Karpas-422 (cell line): ENCODE measurements at places on chromosomes 1 and 21. TPM values are rescaled to one million over a fixed set of nuclear protein-coding genes. Genes with fewer than 3 reads are reported as not detected.

GRCh38 chr1:23422241-23422877, 2.2 kb downstream of the TCEA3 start:
- H3K27me3 ChIP-seq, result no peaks in the 10 kb centered on the region
- no peak for DNase-seq
- H3K36me3 ChIP-seq, result no peaks in the 10 kb centered on the region
- no peaks in the 10 kb centered on the region for H3K4me1 ChIP-seq
- H3K27ac ChIP-seq, result no peak overlapping the region

DNA sequence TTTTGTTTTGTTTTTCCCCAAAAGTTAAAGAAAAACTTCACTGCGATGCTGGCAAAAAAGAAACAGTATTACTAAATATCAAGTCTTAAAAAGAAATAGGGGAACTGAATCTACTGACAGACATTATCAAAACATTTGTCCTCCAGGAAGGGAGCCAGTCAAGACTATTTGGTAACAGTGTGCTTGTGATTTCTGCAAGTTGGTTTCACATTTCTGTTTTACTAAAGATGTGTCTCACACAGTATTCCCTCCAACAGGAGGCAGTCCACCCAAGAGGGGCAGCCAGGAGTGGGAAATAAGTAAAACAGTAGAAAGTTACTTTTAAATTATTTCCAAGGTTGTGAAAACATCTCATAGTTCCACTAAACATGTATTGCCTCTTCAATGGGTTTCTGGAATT, 74.4 kb upstream of the SDC3 start:
- H3K4me1 ChIP-seq, result peaks cover 9% of the 10 kb centered on the region; the same call in 1 of the 2 replicates
- H3K4me3 ChIP-seq, result no peak overlapping the region
- H3K27me3 ChIP-seq, result no peaks in the 10 kb centered on the region
- no peak for DNase-seq

- H3K27me3 ChIP-seq, result no peaks in the 10 kb centered on the region
- no peak overlapping the region for H3K27ac ChIP-seq
- H3K36me3 ChIP-seq, result no peaks in the 10 kb centered on the region
- no peaks in the 10 kb centered on the region for H3K4me1 ChIP-seq
- DNase-seq, result no peak
Measured at GRCh38 chr1:7646164-7646563, 124.9 kb upstream of the VAMP3 start.

DNA sequence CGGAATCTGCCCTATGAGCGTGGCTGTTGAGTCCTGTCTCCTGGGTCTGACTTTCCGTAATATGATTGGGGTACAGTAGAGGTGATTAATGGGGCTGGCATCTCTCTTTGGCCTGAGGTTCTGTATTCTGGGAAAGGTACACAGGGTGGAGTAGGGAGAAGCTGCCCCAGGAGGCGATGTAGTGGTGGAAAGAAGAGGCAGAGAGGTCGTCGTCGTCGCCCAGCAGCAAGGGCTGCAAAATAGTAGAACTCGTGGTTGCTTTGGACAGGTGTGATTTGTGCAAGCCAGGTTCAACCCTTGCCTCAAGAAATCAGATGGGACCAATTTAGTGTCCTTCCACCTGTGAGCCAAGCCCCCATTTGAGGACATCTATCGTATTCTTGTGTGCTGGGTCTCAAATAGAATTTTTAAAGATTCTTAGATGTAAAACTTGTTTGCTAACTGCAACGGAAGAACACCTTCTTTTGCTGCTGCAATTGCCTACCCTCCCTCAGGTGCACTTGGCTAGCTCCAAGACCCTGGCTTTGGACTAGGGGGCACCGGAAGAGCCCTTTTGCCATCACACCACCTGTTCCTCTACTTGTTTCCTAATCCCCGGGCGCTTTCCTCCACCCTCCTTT, 1.3 kb upstream of the HMGN2 start:
- H3K36me3 ChIP-seq, result peaks cover 37% of the 10 kb centered on the region
- peaks cover 23% of the 10 kb centered on the region for H3K4me1 ChIP-seq
- no peaks in the 10 kb centered on the region for H3K27me3 ChIP-seq
- H3K4me3 ChIP-seq, result peak overlapping the region; percentile 72

DNA sequence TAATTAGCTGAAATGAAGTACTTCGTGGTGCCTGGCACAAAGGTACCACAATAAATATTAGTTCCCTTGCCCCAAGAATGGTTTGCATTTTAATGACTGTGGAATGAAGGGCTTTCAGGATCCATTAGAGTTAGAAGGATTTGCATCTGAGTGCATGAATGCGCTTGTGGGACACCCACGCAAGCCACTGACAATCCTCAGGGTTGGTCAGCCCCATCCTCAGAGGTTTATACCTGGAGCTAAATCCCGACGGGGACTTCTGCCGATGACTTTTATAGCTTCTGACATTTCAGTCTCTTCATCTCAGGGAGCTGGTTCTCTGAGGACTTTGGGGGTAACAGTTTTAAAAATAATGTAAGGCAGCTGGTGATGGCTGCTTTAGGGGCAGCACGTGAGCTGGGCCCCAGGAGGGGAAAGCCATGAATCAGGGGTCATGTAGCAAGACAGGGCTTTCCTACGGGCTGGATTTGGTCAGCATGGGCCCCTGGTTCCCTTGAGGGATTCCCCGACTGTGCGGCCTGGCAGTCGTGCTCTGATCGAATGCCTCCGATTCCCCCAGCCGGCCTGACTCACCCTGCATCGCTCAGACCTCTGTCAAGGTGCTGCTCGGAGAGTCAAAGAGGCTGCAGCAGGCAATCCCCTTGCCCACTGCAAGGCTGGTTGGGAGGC, 20.8 kb upstream of the IL10 start:
- no peak overlapping the region for H3K4me3 ChIP-seq
- H3K27me3 ChIP-seq, result no peaks in the 10 kb centered on the region
- H3K4me1 ChIP-seq, result no peaks in the 10 kb centered on the region
- no peak overlapping the region for H3K27ac ChIP-seq
- no peaks in the 10 kb centered on the region for H3K36me3 ChIP-seq
- DNase-seq, result no peak

DNA sequence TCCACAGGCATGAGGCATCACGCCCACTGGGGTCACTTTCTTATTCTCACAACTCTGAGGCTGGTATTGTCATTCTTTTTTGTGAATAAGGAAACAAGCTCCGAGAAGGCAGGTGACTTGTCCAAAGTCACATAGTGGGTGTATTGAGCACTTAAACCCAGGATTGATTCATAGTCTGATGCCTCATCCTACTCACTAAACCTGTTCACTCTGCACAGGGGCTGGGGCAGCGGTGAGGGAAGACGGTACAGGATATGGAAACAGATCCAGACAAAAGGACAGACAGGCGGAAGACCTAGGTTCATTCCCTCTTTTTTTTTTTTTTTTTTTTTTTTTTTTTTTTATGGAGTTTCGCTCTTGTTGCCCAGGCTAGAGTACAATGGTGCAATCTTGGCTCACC, 56.6 kb downstream of the NKAIN1 start:
- H3K27me3 ChIP-seq, result no peaks in the 10 kb centered on the region
- H3K4me3 ChIP-seq, result no peak overlapping the region
- no peak for DNase-seq
- H3K36me3 ChIP-seq, result no peaks in the 10 kb centered on the region
- peaks cover 23% of the 10 kb centered on the region for H3K4me1 ChIP-seq
- no peak overlapping the region for H3K27ac ChIP-seq

GRCh38 chr1:33098371-33098770, 17.4 kb downstream of the AZIN2 start:
- DNase-seq, result no peak
- H3K4me3 ChIP-seq, result no peak overlapping the region
- no peak overlapping the region for H3K27ac ChIP-seq

DNA sequence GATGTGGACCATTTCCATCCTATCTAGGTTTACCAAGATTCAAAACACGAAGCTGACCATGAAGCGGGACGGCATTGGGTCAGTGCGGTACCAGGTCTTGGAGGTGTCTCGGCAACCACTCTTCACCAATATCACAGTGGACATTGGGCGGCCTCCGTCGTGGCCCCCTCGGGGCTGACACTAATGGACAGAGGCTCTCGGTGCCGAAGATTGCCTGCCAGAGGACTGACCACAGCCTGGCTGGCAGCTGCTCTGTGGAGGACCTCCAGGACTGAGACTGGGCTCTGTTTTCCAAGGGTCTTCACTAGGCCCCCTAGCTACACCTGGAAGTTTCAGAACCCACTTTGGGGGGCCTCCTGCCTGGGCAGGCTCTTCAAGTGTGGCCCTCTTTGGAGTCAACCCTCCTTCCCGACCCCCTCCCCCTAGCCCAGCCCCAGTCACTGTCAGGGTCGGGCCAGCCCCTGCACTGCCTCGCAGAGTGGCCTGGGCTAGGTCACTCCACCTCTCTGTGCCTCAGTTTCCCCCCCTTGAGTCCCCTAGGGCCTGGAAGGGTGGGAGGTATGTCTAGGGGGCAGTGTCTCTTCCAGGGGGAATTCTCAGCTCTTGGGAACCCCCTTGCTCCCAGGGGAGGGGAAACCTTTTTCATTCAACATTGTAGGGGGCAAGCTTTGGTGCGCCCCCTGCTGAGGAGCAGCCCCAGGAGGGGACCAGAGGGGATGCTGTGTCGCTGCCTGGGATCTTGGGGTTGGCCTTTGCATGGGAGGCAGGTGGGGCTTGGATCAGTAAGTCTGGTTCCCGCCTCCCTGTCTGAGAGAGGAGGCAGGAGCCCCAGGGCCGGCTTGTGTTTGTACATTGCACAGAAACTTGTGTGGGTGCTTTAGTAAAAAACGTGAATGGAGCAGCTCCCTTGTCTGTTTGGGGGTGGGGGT, 864 bp upstream of the CCDC24 start:
- H3K4me1 ChIP-seq, result peaks cover 47% of the 10 kb centered on the region
- H3K36me3 ChIP-seq, result no peaks in the 10 kb centered on the region
- H3K27ac ChIP-seq, result peak overlapping the region; percentile 81
- H3K27me3 ChIP-seq, result no peaks in the 10 kb centered on the region

Gene PTBP2
- 40.4 and 54.0 TPM in 2 replicates for total RNA-seq

GRCh38 chr21:16538405-16538804, 808.6 kb downstream of the USP25 start:
- H3K27me3 ChIP-seq, result no peaks in the 10 kb centered on the region
- H3K36me3 ChIP-seq, result no peaks in the 10 kb centered on the region
- H3K27ac ChIP-seq, result no peak overlapping the region
- DNase-seq, result no peak
- no peaks in the 10 kb centered on the region for H3K4me1 ChIP-seq

DNA sequence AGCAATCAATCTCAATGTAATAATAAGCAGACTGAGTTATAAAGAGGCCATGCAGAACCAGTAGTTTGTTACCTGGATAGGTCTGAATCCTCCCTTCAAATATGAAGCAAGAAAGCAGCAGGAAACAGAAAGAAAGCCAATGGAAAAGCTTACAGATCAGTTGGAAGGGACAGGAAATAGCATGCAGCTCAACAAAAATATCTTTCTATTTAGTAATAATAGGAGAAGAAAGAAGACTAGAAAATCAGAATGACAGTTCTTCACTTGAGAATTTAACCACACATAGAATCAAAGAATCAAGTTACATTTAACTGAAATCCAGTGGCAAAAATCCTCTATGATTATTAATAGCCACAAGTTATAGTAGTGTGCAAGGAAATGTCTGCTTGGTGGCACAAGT, 194.4 kb downstream of the EIF4G3 start:
- no peak for DNase-seq
- H3K27me3 ChIP-seq, result no peaks in the 10 kb centered on the region
- H3K4me3 ChIP-seq, result no peak overlapping the region
- H3K27ac ChIP-seq, result no peak overlapping the region

- no peaks in the 10 kb centered on the region for H3K36me3 ChIP-seq
- no peaks in the 10 kb centered on the region for H3K27me3 ChIP-seq
- no peak overlapping the region for H3K4me3 ChIP-seq
- H3K27ac ChIP-seq, result no peak overlapping the region
Measured at GRCh38 chr1:66478116-66478515, 55.8 kb upstream of the SGIP1 start.

GRCh38 chr21:31140676-31141075, 102.4 kb upstream of the KRTAP19-8 start:
- H3K27me3 ChIP-seq, result no peaks in the 10 kb centered on the region
- no peaks in the 10 kb centered on the region for H3K4me1 ChIP-seq
- no peak overlapping the region for H3K27ac ChIP-seq
- no peaks in the 10 kb centered on the region for H3K36me3 ChIP-seq

Gene LRIG2
- total RNA-seq, result 8.5 and 23.2 TPM in 2 replicates

GRCh38 chr1:48495166-48495565, 23.2 kb upstream of the SPATA6 start:
- H3K4me1 ChIP-seq, result no peaks in the 10 kb centered on the region
- no peaks in the 10 kb centered on the region for H3K36me3 ChIP-seq
- no peak for DNase-seq
- no peaks in the 10 kb centered on the region for H3K27me3 ChIP-seq

DNA sequence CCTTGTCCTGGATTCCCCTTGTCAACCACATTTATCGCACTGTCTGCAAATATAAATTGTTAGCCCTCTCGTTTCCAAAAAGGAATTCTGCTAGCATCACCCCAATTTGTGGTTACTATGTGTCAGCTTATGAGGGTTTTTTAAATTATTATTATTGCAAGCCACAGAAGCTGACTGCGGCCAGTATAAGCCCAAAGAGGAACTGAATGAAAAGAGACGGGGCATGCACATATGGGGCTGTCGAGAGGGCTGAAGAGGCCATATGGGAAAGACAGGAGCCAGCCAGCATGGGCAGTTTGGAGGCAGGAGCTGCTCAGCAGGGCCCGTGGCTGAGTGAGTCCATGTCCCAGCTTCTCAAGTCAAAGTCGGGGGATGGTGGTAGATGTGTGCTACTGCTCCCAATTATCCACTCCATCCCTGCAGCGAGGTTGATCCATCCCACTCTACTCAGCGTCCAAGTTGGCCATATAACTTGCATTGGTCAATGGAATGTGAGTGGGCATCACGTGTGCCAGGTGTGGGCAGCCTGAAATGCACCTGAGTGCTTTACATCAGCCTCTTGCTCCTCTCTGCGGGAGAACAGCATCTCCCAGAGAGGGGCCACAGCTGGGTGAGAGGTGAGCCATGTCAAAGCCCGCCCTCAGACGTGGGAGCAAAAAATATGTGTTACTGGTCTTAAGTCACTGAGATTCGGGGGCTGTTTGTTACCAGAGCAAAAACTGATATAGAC, 37.6 kb upstream of the LDLRAP1 start:
- H3K27me3 ChIP-seq, result no peaks in the 10 kb centered on the region
- DNase-seq, result no peak
- H3K4me3 ChIP-seq, result peak overlapping the region; percentile 10; the same call in 1 of the 2 replicates
- peaks cover 36% of the 10 kb centered on the region for H3K4me1 ChIP-seq
- peaks cover 9% of the 10 kb centered on the region for H3K36me3 ChIP-seq
